ENCODE measurements at places on chromosomes 1 and 21.

GRCh38 chr21:20617130-20617529 lies 381.1 kb upstream of the NCAM2 start:
- DNase-seq = no peak

DNA sequence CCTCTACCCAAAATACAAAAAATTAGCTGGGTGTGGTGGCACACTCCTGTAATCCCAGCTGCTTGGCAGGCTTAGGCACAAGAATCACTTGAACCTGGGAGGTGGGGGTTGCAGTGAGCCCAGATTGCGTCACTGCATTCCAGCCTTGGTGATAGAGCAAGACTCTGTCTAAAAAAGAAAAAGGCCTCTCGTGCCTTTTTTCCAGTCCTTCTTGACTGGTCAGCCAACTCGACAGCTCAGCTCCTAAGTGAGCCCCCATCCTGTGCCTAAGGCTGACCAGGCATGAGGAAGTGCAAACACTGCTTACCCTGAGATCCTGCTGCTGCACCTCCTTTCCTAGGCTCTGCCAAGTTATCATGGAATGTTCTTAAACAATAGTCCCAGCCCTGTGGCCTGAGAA lies 10.1 kb upstream of the PROK1 start:
- DNase-seq = no peak

DNA sequence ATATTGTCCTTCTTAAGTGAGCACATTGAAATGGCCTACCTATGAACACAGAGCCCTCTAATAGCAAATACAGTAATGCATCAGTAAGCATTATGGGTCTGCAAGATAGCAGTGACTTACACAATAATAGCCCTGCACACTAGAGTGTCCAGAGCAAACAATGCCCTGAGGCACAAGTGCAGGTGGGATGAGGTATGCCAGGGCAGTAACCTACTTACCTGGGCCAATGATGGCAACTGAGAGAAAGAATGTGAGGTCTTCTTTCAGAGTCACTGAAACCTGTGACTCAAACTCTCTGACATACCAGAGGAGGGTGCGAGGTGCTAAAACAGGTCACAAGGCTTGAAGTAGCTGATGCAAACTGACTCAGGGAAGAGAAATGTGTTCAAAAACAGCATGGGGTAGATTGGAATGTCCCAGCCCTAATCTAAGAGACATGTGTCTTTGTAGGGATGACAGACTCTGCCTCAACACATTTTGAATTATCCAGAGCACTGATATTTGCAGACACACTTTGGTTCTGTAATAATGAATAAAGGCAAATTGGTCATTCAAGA lies 168.5 kb upstream of the RUNX1 start:
- no peak for DNase-seq

DNA sequence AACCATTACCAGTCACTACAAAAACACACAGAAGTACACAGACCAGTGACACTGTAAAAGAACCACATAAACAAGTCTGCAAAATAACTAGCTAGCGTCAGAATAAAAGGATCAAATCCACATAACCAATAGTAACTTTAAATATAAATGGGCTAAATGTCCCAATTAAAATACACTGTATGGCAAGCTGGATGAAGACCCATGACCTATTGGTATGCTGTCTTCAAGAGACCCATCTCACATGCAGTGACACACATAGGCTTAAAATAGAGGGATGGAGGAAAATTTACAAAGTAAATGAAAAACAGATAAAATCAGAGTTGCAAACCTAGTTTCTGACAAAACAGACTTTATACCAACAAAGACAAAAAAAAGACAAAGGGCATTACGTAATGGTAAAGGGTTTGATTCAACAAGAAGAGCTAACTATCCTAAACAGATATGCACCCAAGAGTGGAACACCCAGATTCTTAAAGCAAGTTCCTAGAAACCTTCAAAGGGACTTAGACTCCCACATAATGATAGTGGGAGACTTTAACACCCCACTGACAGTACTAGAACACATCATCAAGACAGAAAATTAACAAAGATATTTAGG lies 196.9 kb downstream of the TBX15 start:
- no peak for DNase-seq

Measured in HEK293T (cell line).